ENCODE measurements at places on chromosomes 13 and 19. TPM values are rescaled to one million over a fixed set of nuclear protein-coding genes. Genes with fewer than 3 reads are reported as not detected.

IGLON5 gene
- total RNA-seq, result not detected

TNFRSF19 gene
- total RNA-seq, result 0.50 TPM

CFAP97D2 gene
- total RNA-seq, result not detected

ZNF90 gene
- 4.7 TPM for total RNA-seq

OR7A5 gene
- not detected for total RNA-seq

ZNF442 gene
- 4.3 TPM for total RNA-seq

PSG6 gene
- total RNA-seq, result not detected

LILRB5 gene
- not detected for total RNA-seq

GARRE1 gene
- 9.2 TPM for total RNA-seq

FCAR gene
- not detected for total RNA-seq

PRTN3 gene
- total RNA-seq, result not detected

CGB5 gene
- not detected for total RNA-seq

ZNF296 gene
- total RNA-seq, result 1.2 TPM

TBXA2R gene
- total RNA-seq, result 0.21 TPM

SYNGR4 gene
- total RNA-seq, result not detected

FXYD3 gene
- total RNA-seq, result 245 TPM

WDR87 gene
- total RNA-seq, result not detected

C19orf44 gene
- 2.1 TPM for total RNA-seq

FXYD1 gene
- not detected for total RNA-seq

FFAR3 gene
- not detected for total RNA-seq

ENOX1 gene
- total RNA-seq, result 1.5 TPM

SLC15A1 gene
- total RNA-seq, result 1.3 TPM

MAST1 gene
- 0.28 TPM for total RNA-seq

ZNF428 gene
- total RNA-seq, result 15.5 TPM

PRKCG gene
- not detected for total RNA-seq

STARD13 gene
- 0.68 TPM for total RNA-seq

C5AR2 gene
- under 0.01 TPM for total RNA-seq

RELB gene
- 5.8 TPM for total RNA-seq

NOVA2 gene
- not detected for total RNA-seq

ZNF556 gene
- total RNA-seq, result 0.71 TPM

LMTK3 gene
- total RNA-seq, result 3.6 TPM

RNF17 gene
- total RNA-seq, result under 0.01 TPM

ZNF223 gene
- total RNA-seq, result 4.8 TPM

NLRP5 gene
- not detected for total RNA-seq

NLRP8 gene
- not detected for total RNA-seq

ZNF784 gene
- 4.1 TPM for total RNA-seq

SPRED3 gene
- 0.34 TPM for total RNA-seq

FFAR2 gene
- not detected for total RNA-seq

EXOC3L2 gene
- not detected for total RNA-seq

MBD3L2 gene
- total RNA-seq, result not detected

NLRP7 gene
- not detected for total RNA-seq

ZNF264 gene
- 62.3 TPM for total RNA-seq

CIC gene
- 12.3 TPM for total RNA-seq

POLR1D gene
- total RNA-seq, result 154 TPM

CACNG8 gene
- under 0.01 TPM for total RNA-seq

ZNF816 gene
- total RNA-seq, result 24.3 TPM

SUGP2 gene
- 38.9 TPM for total RNA-seq

Measured in nasal cavity respiratory epithelium epithelial cell of viscerocranial mucosa (primary cell).